ENCODE measurements at places on chromosomes 3 and 15. TPM values are rescaled to one million over a fixed set of nuclear protein-coding genes. Genes with fewer than 3 reads are reported as not detected.

The PIGZ gene
- total RNA-seq, result 10.6 TPM

The LSAMP gene
- 2.1 TPM for total RNA-seq

- DNase-seq, result no peak
Measured at GRCh38 chr15:64412216-64412615, 24.6 kb downstream of the TRIP4 start.

DNA sequence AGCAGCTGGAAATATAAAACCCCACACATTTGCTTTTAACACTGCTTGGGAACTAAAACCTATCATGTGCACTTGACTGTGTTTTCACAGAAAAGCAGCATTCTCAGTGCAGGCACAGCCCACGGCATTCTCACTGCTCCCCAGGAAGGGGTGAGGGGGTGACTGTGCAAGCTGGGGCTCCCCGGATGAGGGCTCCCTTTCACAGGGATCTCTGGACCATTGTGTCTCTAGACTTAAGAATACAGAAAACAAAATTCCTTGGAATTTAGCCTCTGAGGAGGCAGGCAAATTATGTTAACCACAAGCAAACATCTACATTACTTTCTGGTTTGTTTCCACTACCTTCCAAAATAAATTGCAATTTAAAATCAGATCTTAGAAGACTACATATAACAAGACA is 100.3 kb downstream of the FSIP1 start:
- DNase-seq, result no peak

DNA sequence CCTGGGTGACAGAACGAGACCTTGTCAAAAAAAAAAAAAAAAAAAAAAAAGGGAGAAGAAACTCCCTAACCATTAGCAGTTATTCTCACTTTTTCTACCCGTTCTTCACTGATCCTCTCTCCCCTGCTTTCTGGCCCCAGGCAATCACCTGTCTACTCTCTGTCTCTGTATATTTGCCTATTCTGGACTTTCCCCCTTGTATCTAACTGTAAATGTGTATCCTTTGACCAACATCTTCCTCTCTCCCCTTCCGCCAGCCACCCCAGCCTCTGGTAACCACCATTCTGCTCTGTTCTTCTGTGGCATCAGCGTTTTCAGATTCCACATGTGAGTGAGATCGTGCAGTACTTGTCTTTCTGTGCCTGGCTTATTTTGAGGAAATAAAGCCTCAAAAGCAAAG is 6.9 kb downstream of the CYFIP1 start:
- DNase-seq, result no peak

DNA sequence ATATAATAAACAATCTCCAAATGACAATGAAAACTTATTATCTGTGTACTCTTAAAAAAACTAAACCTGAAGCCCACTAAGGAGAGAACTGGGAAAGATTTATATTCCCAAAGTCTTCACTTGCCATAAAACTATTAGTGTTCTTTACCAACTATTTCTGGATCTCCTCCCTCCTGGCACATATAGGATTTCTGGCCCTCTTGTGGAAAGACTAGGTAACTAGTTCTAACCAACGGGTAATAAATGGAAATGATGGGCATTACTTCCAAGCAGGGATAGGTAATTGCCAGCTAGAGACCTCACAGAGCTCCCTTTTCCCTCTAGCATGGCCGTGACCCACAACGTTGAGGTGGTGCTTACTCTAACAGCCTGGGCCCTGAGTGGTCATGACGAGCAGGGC is 110.1 kb downstream of the DNAH12 start:
- DNase-seq, result no peak

Measured in glomerular endothelial cell (primary cell).